ENCODE measurements at places on chromosomes 5 and 9. TPM values are rescaled to one million over a fixed set of nuclear protein-coding genes. Genes with fewer than 3 reads are reported as not detected.

SHC3 gene
- total RNA-seq = 0.22 TPM

F12 gene
- 21.1 TPM for total RNA-seq

TTC23L gene
- total RNA-seq = 0.21 TPM

PCDHGB6 gene
- 0.13 TPM for total RNA-seq

PCDHB10 gene
- 0.06 TPM for total RNA-seq

CDK5RAP2 gene
- 24.0 TPM for total RNA-seq

ADAMTS16 gene
- 1.4 TPM for total RNA-seq

SPAAR gene
- 0.20 TPM for total RNA-seq

Data from A549 treated with dexamethasone at 1 μM for 4 hours (cell line).